ENCODE measurements at places on chromosomes 3 and 15. TPM values are rescaled to one million over a fixed set of nuclear protein-coding genes. Genes with fewer than 3 reads are reported as not detected.
A peak's percentile ranks its signal among the peaks of the same experiment; 100 is the strongest.

DNA sequence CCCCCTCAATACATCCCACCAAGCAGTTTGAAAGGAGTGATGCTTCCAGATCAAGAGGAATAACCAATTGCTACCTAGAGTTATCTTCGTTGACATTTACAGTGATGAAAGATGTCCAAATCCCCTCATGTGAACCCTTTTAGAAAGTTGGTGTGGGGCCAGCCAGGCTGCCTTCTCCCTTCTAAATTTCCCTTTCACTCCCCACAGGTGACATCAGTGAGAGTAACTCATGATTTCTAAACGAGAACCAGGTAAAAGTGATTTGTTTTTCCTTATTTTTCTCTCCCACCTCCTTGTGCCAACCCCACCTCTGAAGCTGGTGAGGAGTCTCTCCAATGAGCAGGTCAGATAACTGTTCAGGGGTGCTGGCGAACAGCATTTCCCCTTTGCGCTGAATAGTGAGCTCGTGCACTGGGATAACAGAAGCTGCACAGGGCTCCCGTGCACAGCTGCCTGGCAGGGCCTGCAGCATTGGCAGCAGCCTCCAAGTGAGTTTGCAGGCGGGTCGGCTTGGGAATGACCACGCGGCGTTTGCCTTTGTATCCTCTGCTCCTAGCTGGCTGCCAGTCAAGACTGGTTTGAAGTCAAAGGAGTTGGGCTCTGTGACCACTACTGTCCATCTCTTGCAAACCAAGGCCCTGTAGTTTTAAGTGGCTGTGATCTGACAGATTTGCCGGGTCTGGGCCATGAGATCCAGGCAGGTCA, 70.2 kb upstream of the CORO2B start:
- no peaks in the 10 kb centered on the region for H3K4me1 ChIP-seq
- H3K27me3 ChIP-seq = peaks cover 22% of the 10 kb centered on the region
- no peak for DNase-seq
- H3K27ac ChIP-seq = no peak overlapping the region
- no peak overlapping the region for H3K4me3 ChIP-seq

GRCh38 chr3:9837701-9838582, 5.9 kb downstream of the RPUSD3 start:
- no peak overlapping the region for H3K4me3 ChIP-seq
- H3K27ac ChIP-seq = no peak overlapping the region
- peak; percentile 22 for DNase-seq
- H3K27me3 ChIP-seq = no peaks in the 10 kb centered on the region

- H3K36me3 ChIP-seq = no peaks in the 10 kb centered on the region
- peaks cover 5% of the 10 kb centered on the region for H3K27me3 ChIP-seq
- no peak for DNase-seq
- no peaks in the 10 kb centered on the region for H3K4me1 ChIP-seq
Measured at GRCh38 chr3:133992381-133992780, 37.3 kb downstream of the SLCO2A1 start.

GRCh38 chr3:137191133-137191923, 233.5 kb downstream of the IL20RB start:
- H3K27ac ChIP-seq = no peak overlapping the region
- no peaks in the 10 kb centered on the region for H3K36me3 ChIP-seq
- no peak for DNase-seq
- H3K4me3 ChIP-seq = no peak overlapping the region
- no peaks in the 10 kb centered on the region for H3K4me1 ChIP-seq

- no peak for DNase-seq
- peaks cover under 1% of the 10 kb centered on the region for H3K36me3 ChIP-seq
- no peak overlapping the region for H3K27ac ChIP-seq
- H3K27me3 ChIP-seq = no peaks in the 10 kb centered on the region
- H3K4me3 ChIP-seq = no peak overlapping the region
Measured at GRCh38 chr3:11589706-11590105, 54.0 kb downstream of the VGLL4 start.

GRCh38 chr15:33051528-33051927, 143.0 kb downstream of the FMN1 start:
- DNase-seq = no peak
- peaks cover 5% of the 10 kb centered on the region for H3K4me1 ChIP-seq
- no peak overlapping the region for H3K27ac ChIP-seq
- peaks cover 15% of the 10 kb centered on the region for H3K36me3 ChIP-seq
- no peaks in the 10 kb centered on the region for H3K27me3 ChIP-seq

GRCh38 chr3:141266797-141267555, 35.4 kb downstream of the PXYLP1 start:
- peak overlapping the region; percentile 94 for H3K4me3 ChIP-seq
- peak overlapping the region; percentile 92 for H3K27ac ChIP-seq
- DNase-seq = no peak
- peaks cover 28% of the 10 kb centered on the region for H3K4me1 ChIP-seq

DNA sequence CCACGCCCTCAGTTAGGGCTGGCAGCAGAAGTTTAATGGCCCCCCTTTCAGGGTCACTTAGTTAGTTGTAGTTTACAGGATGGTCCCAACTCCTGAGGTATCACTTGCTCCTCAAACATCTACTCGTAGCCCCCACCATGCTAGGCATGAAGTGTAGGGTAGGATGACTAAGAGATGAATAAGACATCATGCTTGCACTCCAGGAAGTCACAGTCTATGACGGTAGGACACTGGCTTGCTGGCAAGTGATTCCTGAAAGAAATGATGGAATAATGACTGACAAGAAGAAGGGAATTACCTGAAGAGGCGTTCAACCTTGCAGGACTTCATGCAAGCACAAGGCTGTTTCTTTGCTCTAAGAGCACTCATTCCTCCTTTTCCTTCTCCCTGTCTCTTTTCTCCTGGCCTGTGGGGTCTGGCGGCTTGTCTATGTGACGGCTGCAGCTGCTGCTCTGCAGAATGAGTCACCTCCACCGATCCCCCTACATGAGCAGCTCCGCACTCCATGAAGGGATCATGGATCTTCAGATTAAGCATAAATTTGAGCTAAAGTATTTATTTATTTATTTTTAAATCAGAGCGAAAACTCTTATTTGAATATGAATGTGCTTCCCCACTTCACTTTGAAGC, 82.9 kb upstream of the BOC start:
- no peaks in the 10 kb centered on the region for H3K27me3 ChIP-seq
- H3K27ac ChIP-seq = no peak overlapping the region
- H3K4me1 ChIP-seq = no peaks in the 10 kb centered on the region
- no peak for DNase-seq

DNA sequence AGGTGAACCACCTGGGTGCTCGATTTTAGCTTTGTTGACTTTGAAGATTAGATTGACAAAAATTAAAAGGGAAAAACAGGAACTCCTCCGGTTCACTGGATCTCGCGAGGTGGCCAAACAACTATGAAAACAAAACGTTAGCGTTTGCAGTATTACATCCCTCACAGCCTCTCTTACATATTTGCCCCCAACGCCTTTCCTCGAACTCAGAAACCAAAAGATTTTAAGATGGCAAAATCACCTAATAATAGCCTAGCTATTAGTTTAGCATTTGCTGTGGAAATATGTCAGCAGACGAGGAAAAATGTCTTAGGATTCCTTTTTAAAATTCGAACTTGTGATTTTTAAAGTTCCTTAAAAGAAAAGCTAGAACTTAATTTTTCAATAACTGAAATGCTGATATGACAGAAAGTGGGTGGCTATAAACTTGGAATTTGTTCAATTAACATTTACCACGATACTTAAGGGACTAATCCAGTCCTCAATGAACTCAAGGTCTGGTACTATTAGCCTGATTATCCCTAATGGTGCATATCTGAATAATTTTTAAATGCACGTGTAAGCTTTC, 491 bp upstream of the SENP7 start:
- DNase-seq = no peak
- H3K4me3 ChIP-seq = peak overlapping the region; percentile 100
- peaks cover 32% of the 10 kb centered on the region for H3K4me1 ChIP-seq
- H3K27me3 ChIP-seq = no peaks in the 10 kb centered on the region
- H3K27ac ChIP-seq = peak overlapping the region; percentile 100

- H3K27ac ChIP-seq = peak overlapping the region; percentile 64
- no peaks in the 10 kb centered on the region for H3K27me3 ChIP-seq
- peaks cover 20% of the 10 kb centered on the region for H3K4me1 ChIP-seq
- H3K36me3 ChIP-seq = peaks cover 2% of the 10 kb centered on the region
Measured at GRCh38 chr3:107524326-107524840, 1.6 kb downstream of the BBX start.

DNA sequence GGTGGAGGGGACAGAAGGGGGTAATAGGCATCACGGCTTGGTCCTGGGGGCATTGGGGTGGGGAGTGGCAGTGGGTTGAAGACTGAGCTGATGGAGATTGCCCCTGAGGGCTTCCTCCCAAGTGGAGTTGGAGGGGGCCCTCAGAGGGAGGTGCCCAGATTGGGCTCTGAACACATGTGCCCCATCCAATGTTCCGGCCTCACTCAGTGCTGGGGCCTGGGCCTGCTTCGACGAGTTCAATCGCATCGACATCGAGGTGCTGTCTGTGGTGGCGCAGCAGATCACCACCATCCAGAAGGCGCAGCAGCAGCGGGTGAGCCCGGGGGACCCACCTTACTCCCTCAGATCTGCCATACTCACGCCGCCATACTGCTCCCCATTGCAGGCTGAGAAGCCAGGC, 45.3 kb downstream of the DNAH1 start:
- H3K4me1 ChIP-seq = no peaks in the 10 kb centered on the region
- H3K27ac ChIP-seq = no peak overlapping the region
- no peaks in the 10 kb centered on the region for H3K27me3 ChIP-seq

GRCh38 chr3:72960812-72961518, 35.6 kb upstream of the PPP4R2 start:
- no peak overlapping the region for H3K4me3 ChIP-seq
- H3K36me3 ChIP-seq = no peaks in the 10 kb centered on the region
- peaks cover 7% of the 10 kb centered on the region for H3K4me1 ChIP-seq
- no peak for DNase-seq
- H3K27me3 ChIP-seq = peaks cover 8% of the 10 kb centered on the region

GRCh38 chr3:100254168-100254777, 6.5 kb upstream of the TBC1D23 start:
- no peak overlapping the region for H3K4me3 ChIP-seq
- H3K4me1 ChIP-seq = no peaks in the 10 kb centered on the region
- H3K27me3 ChIP-seq = no peaks in the 10 kb centered on the region
- H3K36me3 ChIP-seq = no peaks in the 10 kb centered on the region
- no peak overlapping the region for H3K27ac ChIP-seq

DNA sequence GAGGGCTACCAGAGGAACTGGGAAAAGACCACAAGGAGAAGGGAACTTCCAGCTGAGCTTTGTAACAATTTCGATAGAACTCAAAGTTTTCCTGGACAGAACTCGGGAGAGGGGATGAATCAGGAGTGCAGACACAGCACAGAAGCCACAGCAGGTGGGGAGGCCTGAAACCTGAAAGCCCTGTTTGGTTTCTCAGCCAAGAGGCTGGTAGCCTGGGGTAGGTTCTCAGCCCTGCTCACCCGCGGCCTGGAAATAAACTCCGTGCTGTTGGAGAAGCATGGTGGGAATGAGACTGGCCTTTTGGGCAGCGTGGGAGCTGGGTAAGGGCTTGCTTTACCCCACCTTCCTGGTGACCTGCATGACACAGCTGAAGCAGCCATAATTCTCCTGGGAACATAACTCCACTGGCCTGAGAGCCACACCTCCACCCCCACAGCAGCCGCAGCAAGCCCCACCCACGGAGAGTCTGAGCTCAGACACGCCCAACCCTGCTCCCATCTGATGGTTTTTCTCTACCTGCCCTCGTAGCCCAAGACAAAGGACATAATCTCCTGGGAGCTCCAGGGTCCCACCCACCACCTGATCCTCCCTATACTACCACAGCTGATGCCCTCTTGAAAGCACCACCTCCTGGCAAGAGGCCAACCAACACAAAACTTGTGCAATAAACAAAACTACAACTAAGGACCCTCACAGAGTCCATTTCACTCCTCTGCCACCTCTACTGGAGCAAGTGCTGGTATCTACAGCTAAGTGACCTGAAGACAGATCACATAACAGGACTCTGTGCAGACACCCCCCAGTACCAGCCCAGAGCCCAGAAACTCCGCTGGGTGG, 52.5 kb upstream of the CHRM5 start:
- no peaks in the 10 kb centered on the region for H3K36me3 ChIP-seq
- H3K4me3 ChIP-seq = no peak overlapping the region

DNA sequence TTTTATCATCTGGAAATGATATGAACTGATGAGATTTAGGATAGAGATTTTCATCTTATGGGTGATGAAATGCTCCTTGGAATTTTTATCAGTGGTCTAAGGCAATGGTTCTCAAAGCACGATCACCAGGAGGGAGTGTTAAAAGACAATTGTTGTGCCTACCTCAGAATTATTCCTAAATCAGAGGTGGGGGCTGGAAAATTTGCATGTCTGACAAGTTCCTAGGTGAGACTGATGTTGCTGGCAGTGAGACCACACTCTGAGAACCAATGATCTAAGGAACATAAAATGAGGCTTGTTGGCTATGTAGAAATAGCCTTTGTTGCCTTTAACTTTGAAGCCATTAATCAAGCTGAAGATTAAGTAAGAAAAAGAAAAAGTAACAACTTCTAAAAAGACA, 416.6 kb upstream of the AZI2 start:
- no peaks in the 10 kb centered on the region for H3K4me1 ChIP-seq
- no peaks in the 10 kb centered on the region for H3K27me3 ChIP-seq
- H3K36me3 ChIP-seq = no peaks in the 10 kb centered on the region
- H3K4me3 ChIP-seq = no peak overlapping the region
- H3K27ac ChIP-seq = no peak overlapping the region

DNA sequence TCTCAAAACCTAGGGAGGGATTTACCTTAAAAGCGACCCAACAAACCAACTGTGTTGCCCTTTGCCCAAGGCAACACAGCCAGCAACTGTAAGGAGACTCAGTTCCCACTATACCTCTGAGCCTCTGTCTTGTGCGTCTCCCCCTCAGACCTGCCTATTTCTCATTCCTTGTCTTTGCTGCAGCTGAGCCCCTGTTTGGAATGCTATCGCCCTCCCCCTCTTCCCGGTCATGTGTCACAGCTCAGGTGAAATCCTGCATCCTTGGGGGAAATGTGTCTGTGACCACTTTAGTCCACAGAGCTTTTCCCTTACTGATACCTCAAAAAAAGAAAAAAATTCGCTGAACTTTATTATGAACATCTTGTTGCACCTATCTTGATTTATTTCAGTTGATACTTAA, 52.0 kb upstream of the LRIG1 start:
- DNase-seq = no peak
- no peak overlapping the region for H3K4me3 ChIP-seq
- peaks cover 27% of the 10 kb centered on the region for H3K27me3 ChIP-seq
- no peaks in the 10 kb centered on the region for H3K36me3 ChIP-seq
- H3K4me1 ChIP-seq = no peaks in the 10 kb centered on the region

The TSC22D2 gene
- total RNA-seq = 23.7 TPM

The PTH1R gene
- not detected for total RNA-seq

The GOLGA8N gene
- total RNA-seq = 65.7 TPM

The ANKRD34C gene
- not detected for total RNA-seq

The SLC22A13 gene
- total RNA-seq = 1.3 TPM

The DNAH12 gene
- 0.33 TPM for total RNA-seq

The C3orf20 gene
- total RNA-seq = not detected
